Activated naive CD8-positive, alpha-beta T cell treated with anti-CD3 and anti-CD28 coated beads for 36 hours (primary cell): ENCODE measurements at places on chromosomes 6 and 20. TPM values are rescaled to one million over a fixed set of nuclear protein-coding genes. Genes with fewer than 3 reads are reported as not detected.

DNA sequence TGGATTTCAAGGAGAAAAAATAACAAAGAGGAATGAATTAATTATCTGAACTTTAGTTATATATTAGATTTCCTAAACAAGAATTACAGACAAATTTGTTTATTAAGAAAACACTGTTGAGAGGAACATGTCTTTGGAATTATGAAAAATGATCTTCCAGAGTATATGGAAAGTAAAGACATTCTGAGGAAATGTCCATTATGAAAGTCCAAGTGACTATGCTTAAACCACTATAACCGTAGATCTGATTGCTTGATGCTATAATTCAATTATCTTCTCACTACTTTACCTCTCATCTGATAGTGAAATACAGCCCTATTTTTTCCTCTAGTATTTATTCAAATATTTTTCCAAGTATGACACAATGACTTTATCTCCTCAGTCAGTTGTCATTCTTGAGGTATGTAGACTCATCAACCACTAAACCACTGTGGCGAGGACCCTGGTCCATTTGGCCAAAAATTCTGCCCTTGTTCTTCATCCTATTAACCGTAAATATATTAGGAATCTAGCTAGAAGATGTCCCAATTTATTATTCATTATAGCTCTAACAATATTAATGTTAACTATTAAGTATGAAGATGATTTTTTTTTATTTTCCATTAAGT is 37.3 kb upstream of the AHI1 start:
- no peaks in the 10 kb centered on the region for H3K36me3 ChIP-seq
- H3K27me3 ChIP-seq, result peaks cover 3% of the 10 kb centered on the region
- DNase-seq, result no peak
- H3K4me3 ChIP-seq, result no peak overlapping the region

DNA sequence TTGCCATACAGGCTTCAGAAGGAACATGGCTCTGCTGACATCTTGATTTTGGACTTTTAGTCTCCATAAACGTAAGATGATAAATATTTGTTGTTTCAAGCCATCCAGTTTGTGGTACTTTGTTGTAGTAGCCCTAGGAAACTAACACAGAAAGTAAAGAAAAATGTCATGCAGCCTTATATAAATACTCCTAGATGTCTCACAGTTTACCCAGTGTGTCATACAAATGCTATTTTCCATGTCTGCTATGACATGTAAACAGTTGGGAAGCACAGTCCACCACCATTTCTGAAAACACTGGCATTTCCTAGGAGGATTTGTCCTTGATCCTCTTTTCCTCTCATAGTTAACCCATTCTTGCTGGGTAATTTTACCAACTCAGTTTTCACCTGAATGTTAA is 30.6 kb upstream of the ME1 start:
- no peak overlapping the region for H3K4me3 ChIP-seq
- H3K27ac ChIP-seq, result no peak overlapping the region
- no peaks in the 10 kb centered on the region for H3K36me3 ChIP-seq

DNA sequence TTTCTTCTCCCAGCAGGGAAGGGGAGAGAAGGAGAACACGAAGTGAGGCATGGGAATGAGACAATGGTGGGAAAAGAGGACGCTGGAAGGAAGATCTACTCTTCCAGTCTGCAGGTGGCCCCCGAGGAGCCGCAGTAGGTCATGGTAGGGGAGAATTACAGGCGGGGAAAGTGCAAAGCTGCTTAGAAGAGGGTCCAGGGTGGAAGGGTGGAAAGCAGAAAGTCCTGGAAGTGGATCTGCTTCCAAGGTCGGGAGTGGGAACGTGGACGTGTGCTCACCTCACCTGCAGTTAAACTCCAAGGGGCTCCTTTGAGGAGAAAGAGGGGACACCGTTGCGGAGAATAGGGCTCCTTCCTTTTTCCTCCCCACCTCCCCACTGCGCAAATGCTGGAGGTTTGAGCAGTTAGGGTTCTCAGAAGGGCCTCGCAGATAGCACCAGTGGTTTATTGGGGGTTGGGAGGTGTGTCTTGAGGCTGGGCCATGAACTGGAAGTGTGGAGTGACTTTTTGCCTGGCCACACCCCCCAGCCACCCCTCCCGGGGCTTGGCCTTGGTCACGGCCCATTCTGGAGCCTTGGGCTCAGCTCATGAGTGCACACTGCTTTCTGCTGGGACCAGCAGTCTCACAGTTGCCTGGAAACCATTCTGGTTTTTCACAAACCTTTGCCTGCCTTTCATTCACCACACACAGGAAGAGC is 100.4 kb upstream of the MLN start:
- peak; percentile 78 for DNase-seq
- no peaks in the 10 kb centered on the region for H3K27me3 ChIP-seq
- peak overlapping the region; percentile 69 for H3K27ac ChIP-seq
- H3K36me3 ChIP-seq, result no peaks in the 10 kb centered on the region
- peak overlapping the region; percentile 23 for H3K4me3 ChIP-seq

DNA sequence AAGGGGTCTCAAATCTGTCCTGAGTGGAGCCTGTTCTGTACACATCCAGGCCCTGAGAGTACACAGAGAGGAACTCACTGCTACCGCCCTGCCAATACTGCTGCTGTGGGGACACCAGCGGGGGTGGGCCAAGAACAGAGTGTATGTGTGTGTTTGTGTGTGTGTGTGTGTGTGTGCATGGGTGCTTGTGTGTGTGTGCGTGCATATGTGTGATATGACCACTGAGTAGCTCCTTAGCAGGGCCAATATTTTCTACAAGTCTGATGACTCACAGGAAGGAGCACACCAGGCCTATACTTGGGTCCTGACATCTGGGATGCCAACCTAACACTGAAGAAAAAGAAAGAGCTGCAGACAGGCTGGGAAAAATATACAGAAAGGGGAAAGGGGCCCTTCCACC is 1.4 kb downstream of the RAET1E start:
- H3K27me3 ChIP-seq, result no peaks in the 10 kb centered on the region
- H3K4me3 ChIP-seq, result no peak overlapping the region
- no peaks in the 10 kb centered on the region for H3K36me3 ChIP-seq
- no peak overlapping the region for H3K27ac ChIP-seq

SPATA2 gene
- total RNA-seq, result 11.2 TPM

DNA sequence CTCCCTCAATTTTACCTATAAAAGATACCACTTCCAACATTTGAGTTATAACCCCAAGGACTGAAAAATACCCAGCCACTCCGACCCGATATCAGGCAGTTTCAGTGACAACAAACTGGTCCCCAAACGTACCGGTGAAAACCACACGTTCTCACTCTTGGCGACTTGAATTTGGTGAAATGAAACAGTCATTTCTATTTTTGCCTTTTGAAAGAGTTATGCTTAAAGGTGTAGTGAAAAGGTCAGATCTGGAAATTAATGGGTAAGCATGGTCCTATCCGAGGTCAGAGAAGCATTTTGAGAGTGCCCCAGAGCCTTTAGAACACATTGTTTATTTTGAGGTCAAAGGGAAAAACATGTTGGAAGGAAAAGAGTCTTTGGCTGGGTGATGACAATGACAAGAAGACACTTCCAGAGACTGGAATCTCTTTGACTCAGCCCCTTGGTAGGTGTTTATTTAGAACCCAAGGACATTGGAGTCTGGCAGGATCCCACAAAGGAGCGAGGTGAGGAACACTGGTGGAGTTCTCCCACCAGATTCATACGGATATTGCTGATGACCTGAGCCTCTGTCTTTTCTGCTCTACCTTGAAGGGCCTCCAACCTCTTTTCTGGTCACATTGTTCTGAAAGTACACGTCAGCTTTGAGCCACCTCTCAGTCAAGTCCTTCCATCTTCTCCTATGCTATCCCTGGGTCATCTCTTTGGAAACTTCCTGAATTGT is 235.0 kb downstream of the GMPR start:
- DNase-seq, result no peak
- peaks cover 68% of the 10 kb centered on the region for H3K4me1 ChIP-seq
- H3K4me3 ChIP-seq, result no peak overlapping the region
- peaks cover 48% of the 10 kb centered on the region for H3K36me3 ChIP-seq
- H3K27me3 ChIP-seq, result no peaks in the 10 kb centered on the region
- peak overlapping the region; percentile 76 for H3K27ac ChIP-seq

DNA sequence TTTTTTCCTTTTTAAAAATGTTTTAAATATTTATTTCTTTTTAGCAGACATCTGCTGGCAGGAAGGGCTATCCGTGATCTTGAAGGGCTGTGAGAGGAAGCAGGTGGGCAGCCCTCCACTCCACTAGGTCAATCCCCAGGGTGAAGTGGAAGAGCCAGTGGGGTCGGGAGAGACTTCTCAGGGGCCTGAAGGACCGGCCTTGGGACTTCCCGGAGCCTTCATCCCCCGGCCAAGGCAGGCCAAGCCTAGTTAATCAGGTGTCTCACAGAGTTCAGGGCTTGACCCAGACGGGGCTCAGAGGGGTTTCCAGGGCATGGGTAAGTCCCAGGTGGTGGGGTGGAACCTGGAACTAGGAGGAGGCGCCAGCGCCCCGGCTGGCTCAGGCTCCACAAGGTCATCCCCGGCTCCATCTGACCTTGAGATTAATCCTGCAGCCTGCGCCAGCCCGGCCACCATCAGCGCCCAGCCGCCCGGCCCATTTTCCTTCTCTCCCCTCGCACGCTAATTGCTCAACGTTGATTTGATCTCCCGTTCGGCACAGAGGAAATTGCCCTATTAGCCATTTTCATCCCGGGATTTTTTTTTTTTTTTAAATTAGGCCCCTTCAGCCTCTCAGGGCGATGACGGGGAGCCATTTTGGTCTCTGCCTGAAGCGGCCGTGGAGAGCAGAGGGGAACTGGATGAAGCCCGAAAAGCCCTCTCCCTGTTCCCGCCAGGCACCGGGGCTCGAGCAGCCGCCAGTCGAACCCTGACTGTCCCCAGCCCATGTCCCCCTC is 44.4 kb downstream of the MDFI start:
- H3K27ac ChIP-seq, result peak overlapping the region; percentile 71
- no peaks in the 10 kb centered on the region for H3K36me3 ChIP-seq
- peak overlapping the region; percentile 74 for H3K4me3 ChIP-seq
- peaks cover 3% of the 10 kb centered on the region for H3K4me1 ChIP-seq
- DNase-seq, result no peak

DNA sequence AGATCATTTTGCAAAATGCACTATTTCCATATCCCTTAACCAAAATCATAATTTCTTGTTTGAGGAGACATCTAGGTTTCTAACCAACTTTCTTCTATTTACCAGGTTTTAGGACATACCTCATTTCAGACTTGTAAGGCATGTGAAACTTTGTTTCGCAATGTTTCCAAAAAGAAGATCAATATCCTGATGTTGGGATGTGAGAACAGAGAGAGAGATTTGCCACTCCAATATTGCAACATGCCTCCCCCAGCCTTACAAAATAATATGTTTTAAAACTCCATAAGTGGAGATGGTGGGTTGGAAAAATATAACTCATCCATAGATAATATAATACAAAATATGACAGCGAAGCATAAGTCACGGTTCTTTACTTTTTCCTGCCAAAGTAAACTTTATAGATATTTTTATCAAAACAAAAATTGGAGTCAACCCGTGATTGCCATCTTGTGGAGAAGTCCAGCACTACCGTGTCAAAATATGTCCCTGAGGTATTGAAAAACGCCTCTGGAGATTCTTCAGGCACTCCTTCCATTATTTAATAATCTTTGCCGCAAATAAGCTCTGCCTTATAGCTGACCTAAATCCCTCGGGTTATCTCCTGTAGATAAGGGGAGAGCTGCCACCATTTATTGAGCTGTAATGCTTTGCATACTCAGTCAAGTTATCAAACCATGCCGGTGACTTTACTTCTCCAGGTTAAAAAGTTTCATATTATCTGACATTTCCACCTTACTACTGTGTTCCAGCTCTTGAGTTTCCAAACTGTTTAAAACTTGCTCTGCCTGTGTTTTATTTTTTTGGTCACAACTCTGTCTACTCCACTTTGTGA is 534.2 kb downstream of the HACE1 start:
- H3K27ac ChIP-seq, result no peak overlapping the region
- DNase-seq, result no peak
- H3K27me3 ChIP-seq, result peaks cover 3% of the 10 kb centered on the region
- H3K4me1 ChIP-seq, result no peaks in the 10 kb centered on the region
- no peak overlapping the region for H3K4me3 ChIP-seq

TUBB1 gene
- total RNA-seq, result not detected

DNA sequence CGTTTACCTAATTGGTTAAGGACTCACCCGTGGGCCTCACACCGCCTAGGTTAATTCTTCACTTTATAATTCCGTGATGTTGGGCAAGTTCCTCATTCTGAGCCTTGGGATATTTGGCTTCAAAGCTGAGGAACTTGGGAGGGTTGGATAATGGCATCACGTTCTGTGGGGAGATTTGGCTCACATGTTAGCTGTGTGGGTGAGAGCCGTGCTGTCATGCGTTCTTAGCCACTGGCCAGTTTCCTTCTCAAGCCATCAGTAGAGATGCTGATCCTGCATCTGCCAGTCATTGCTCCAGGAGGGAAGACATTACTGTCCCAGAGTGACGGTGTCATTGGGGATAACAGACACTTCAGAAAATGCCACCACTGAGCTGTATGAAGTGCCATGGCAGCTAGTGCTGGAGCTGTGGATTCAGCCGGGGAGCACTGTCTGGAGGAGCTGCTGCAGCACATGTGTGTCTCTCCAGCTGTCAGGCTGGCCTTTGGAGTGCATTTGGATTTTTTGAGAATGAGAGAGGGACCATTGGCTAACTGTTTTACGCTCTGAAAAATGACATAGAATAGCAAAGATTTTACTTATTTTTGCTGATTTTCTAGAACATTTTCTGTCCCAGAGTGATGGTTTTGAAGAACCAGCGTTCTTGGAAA is 16.5 kb downstream of the IGF2R start:
- no peaks in the 10 kb centered on the region for H3K27me3 ChIP-seq
- H3K4me3 ChIP-seq, result no peak overlapping the region
- peak overlapping the region; percentile 26 for H3K27ac ChIP-seq
- peaks cover 28% of the 10 kb centered on the region for H3K36me3 ChIP-seq

DNA sequence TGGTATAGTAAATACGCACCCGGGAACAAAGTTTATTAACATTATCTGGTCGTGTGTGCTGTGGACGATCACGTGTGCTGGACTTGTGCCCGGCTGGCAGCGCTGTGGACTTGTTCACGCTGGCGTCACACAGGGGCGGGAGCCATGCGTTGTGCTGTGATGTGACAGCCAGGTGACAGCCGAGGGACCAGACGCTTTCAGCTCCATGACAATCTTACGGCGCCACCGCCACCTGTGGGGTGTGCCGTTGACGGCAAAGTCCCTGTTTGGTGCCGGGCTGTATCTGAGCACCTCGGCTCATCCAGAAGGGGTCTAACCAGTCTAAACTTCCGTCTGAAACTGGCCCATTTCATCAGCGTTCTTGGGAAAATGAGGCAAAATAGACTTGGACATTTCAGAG is 25.2 kb downstream of the DLL1 start:
- no peak overlapping the region for H3K27ac ChIP-seq
- H3K4me3 ChIP-seq, result no peak overlapping the region
- peaks cover 3% of the 10 kb centered on the region for H3K27me3 ChIP-seq
- DNase-seq, result no peak
- no peaks in the 10 kb centered on the region for H3K4me1 ChIP-seq

DNA sequence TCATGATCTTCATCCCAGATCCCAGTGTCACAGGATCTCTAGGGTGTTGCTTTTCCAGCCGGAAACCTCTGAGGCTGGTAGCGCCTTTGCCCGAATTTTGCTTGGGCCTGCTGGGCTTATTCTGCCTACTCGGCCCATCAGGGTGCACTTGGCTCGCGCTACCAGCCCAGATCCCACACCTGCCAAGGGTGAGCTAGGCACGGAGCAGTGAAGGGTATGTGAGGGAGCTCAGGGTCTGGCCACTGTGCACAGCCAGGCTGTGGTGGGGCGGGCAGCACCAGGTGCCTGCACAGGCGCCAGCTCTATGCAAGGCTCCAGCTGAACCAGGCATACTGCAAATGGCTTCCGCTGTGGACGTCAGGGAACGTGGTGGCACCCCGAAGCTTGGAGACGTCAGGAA is 693.4 kb upstream of the FLRT3 start:
- H3K27me3 ChIP-seq, result no peaks in the 10 kb centered on the region
- H3K36me3 ChIP-seq, result no peaks in the 10 kb centered on the region
- no peak overlapping the region for H3K27ac ChIP-seq
- H3K4me3 ChIP-seq, result no peak overlapping the region
- no peak for DNase-seq
